RPMI8226 (cell line): ENCODE measurements at places on chromosomes 16 and 17.

DNA sequence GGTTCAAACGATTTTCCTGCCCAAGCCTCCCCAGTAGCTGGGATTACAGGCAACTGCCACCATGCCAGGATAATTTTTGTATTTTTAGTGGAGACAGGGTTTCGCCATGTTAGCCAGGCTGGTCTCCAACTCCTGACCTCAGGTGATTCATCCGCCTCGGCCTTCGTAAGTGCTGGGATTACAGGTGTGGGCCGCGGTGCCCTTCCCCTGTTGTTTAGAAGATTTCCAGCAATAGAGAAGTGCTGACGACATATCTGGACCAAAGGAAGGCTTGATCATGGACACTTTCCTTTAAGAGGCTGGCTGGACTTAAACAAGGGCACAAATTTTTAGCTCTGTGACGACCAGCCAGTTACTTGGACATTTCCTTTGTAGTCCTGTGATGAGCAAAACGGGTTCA lies 1.3 kb upstream of the MT1M start:
- DNase-seq = no peak

GRCh38 chr16:85868495-85868894 lies 30.5 kb upstream of the IRF8 start:
- DNase-seq = no peak

DNA sequence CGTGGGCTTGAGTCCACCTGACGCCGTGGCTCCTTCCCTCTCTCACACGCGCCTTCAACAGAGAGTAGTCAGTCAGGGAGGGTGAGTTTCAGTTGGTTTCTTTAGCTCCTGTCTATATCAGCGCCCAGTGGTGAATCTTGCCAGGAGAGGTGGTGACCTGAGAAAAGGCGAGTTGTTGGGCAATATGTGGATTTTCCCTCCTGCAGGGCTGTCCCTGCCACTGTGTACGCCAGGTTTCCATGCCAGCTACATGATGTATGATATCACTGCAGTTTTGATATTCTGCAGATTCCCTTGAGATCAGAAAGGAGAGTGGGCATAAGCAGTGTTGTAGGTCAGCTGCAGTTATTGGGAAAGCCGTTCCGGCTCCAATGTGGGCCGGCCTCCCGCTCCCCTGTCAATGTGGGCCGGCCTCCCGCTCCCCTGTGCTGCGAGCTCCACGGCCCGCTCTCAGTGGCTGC lies 31.4 kb downstream of the BANP start:
- DNase-seq = no peak

DNA sequence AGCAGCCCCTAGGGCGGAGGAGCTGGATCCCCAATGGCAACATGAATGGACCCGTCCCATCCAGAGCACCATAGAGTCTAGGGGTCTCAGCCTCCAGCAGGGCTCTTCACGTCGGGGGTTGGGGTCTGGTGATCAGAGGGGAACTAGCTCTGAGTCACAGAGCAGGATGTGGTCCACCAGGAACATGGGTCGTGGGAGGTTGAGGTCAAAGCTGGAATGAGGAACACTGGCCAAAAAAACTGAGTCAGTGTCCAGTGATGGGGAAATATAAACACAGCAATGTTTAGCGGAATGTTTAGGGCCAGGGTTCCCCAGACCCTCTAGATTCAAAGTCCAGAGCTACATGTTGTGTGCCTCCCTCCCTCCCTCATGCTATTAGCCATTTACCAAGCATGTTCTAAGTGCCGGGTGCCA lies 79.1 kb upstream of the C16orf82 start:
- DNase-seq = no peak

- no peak for DNase-seq
These were observed 5.6 kb downstream of the COPZ2 start for GRCh38 chr17:48031966-48032365.
